ENCODE measurements at places on chromosomes 4 and X. TPM values are rescaled to one million over a fixed set of nuclear protein-coding genes. Genes with fewer than 3 reads are reported as not detected.

- DNase-seq = peak; percentile 6
These were observed 292.2 kb downstream of the NLGN4X start for GRCh38 chrX:5936438-5936837.

GRCh38 chr4:179465131-179465797, 2023.0 kb upstream of the AGA start:
- no peak for DNase-seq

- no peak for DNase-seq
These were observed 30.6 kb downstream of the GYG2 start for GRCh38 chrX:2859197-2859797.

- no peak for DNase-seq
These were observed 173.0 kb downstream of the ANK2 start for GRCh38 chr4:113222471-113222870.

DNA sequence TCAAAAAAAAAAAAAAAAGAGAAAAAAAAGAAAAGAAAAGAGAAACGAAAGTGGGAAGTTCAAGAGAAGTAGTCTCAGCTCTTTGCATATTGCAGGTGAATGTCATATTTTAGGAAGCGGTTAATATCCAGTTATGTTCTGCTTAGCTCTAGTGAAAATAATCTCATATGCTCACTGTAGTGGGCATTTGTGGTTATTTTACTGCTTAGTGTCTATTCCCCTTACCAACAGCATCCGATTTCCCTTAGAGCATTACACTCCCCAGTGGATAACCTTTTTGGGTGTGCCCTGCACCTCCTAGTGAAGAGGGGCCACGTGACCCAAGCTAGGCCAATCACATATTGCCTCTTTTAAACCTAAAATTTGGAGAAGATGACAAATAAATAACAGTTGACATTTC, 111.2 kb upstream of the ZNF827 start:
- DNase-seq = no peak

- no peak for DNase-seq
These were observed 45.2 kb upstream of the BCOR start for GRCh38 chrX:40143001-40143400.

- peak; percentile 55 for DNase-seq
These were observed 273.7 kb upstream of the NOCT start for GRCh38 chr4:138741766-138742377.

- no peak for DNase-seq
These were observed 62.0 kb upstream of the MAP3K15 start for GRCh38 chrX:19577181-19577810.

DNA sequence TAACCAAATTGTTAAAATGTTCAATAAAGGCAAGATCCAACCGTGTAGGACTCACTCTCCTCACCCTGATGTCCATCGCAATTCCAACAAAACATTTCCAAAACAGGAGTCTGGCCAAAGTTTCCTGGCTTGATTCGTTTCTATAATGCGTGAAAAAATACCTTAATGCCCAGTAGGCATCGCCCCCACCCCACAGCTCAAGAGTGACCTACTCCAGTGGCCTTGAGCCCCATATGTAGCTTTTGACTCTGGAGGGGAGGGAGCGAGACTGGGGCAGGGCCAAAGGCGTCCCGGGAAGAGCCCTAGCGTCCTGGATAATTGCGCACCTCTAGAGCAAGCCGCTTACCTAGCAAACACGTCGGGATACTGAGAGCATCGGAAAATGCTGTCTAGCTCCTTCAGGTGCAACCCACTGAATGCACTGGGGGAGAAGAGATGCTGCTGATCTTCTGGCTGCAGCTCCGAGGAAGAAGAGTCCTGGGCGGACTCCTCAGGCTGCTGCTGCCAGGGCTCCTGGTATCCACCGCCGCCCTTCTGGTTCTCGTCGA, 55.6 kb upstream of the NKAP start:
- no peak for DNase-seq

DNA sequence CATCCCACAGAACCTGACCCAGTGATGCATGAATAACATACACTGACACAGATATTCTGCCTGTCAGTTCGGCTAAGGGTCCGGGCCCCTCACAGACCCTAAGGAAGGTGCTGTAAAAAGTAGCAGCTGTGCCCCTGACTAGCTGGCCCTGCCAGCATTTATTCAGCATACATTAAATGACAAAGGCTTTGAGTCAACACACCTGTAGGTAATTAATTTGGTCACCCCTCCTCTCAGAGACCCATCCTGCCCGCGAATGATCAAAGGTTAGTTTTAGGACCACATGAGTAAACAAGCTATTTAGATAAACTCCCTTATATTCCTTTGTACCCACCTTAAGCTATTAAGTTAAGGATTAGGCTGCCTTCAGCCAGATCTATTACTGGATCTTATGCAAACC, 429.0 kb upstream of the NWD2 start:
- no peak for DNase-seq

DNA sequence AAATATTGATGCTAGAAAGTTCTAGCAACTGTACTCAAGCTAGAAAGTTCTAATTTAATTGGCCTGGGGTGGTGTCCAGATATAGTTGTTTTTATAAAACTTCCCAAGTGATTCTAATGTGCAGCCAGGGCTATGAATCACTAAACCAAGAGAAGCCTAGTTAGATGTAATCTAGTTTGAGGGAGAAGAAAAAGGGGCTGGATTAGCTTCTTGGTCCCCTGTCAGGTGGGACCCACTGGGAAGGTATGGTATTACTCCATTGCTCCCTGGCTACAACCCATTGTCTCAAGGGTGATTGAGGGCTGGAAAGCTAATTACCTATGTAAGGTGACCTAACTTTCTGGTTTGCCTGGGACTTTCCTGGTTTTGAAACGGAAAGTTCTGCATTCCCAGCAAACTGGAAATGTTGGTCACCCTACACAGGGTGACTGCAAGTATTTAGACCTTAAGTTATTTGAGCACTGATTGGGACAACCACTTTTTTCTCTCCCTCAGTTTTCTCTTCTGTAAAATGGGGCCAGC, 23.9 kb upstream of the MSN start:
- no peak for DNase-seq

GRCh38 chrX:136623396-136623795, 24.6 kb upstream of the CD40LG start:
- DNase-seq = no peak

GRCh38 chrX:101485212-101485949, at the start of gene ARMCX4:
Gene ARMCX4 (plus strand): TSS chrX:101485456. CDS start chrX:101488590, 3,134 bp downstream.
- peak; percentile 83 for DNase-seq

- DNase-seq = no peak
These were observed 8.4 kb downstream of the ADH4 start for GRCh38 chr4:99135541-99136162.

GRCh38 chr4:38109370-38109769, 149.2 kb downstream of the PTTG2 start:
- DNase-seq = no peak

DNA sequence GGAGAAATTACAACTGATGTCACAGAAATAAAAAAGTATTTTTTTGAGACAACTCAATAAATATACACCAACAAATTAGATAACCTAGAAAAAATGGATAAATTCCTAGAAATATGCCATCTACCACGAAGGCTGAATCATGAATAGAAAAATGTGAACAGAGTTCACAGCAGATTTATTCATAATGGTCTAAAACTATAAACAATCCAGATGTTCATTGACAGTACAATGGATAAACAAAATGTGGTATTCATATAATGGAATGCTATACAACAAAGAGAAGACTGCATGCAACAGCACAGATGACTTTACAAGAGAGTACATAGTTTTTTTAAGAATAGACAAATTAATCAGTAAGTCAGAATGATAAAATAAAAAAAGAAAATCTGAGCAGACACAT, 55.2 kb downstream of the CLOCK start:
- no peak for DNase-seq

GRCh38 chrX:68675571-68675970, 28.1 kb downstream of the STARD8 start:
- DNase-seq = peak; percentile 41

GRCh38 chr4:103892586-103892985, 172.8 kb upstream of the TACR3 start:
- DNase-seq = no peak

DNA sequence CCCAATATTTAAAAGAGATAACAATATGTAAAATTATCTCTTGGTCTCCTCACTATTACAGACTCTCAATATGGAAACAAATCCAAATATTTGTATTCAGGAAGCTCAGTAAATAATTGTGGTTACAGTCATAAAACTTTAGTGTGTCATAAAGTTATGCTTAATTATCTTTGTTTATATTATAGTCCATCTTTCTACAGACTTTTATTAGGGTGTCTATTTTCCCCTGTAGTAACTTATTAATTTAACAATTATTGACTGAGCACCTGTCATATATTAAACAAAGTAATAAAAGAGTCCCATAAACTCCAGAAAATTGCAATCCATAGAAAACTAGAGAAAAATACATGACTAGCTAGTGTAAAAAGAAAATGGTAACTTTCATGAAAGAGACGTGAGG, 61.6 kb upstream of the GPM6A start:
- DNase-seq = no peak

The SSX4 gene
- not detected for total RNA-seq

The CCDC160 gene
- total RNA-seq = 3.0 TPM

The LRIT3 gene
- total RNA-seq = 0.51 TPM

The SLC34A2 gene
- 10.7 TPM for total RNA-seq
